ENCODE measurements at places on chromosomes 5 and 9. TPM values are rescaled to one million over a fixed set of nuclear protein-coding genes. Genes with fewer than 3 reads are reported as not detected.

Gene TAF11L6
- not detected for total RNA-seq

GRCh38 chr9:137461663-137462395 is 2.7 kb upstream of the NSMF start:
- DNase-seq, result peak; percentile 61

Gene DRD1
- total RNA-seq, result not detected

DNA sequence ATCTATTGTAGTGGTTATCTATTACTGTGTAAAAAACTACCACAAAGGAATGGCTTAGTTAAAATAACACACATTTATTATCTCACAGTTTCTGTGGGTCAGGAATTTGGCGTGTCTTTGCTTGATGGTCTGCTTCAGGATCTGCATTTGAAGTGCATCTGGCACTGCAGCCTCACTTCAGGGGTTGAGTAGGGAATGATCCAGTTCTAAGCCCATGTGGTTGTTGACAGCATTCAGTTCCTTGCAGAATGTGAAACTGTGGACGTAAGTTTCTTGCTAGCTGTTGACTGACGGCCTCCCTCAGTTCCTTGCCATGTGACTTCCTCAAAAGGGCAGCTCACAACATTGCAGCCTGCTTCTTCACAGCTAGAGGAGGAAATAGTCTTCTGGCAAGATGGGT is 2.1 kb upstream of the OGN start:
- DNase-seq, result peak; percentile 82

Gene IRGM
- not detected for total RNA-seq

Gene CDKN2B
- 4.3 TPM for total RNA-seq

Data from Karpas-422 (cell line).